ENCODE measurements at places on chromosomes 7 and 10. TPM values are rescaled to one million over a fixed set of nuclear protein-coding genes. Genes with fewer than 3 reads are reported as not detected.

The ODAD2 gene
- polyA plus RNA-seq, result 1.1 TPM

DNA sequence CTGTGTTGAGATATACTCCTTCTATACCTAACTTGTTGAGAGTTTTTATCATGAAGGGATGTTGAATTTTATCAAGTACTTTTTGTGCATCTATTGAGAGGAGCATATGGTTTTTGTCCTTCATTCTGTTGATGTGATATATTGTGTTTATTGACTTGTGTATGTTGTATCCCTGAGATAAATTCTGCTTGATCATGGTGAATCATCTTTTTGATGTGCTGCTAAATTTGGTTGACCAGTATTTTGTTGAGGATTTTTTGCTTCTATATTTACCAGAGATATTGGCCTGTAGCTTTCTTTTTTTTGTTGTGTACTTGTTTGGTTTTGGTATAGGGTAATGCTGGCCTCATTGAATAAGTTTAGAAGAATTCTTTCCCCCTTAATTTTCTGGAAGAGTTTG, 32.4 kb downstream of the NEURL1 start:
- DNase-seq, result no peak

- DNase-seq, result no peak
Measured at GRCh38 chr10:92181575-92181974, 109.3 kb downstream of the CPEB3 start.

GRCh38 chr10:36247478-36247877, 605.4 kb upstream of the FZD8 start:
- DNase-seq, result no peak

GRCh38 chr10:2985729-2986232, 81.6 kb upstream of the PFKP start:
- DNase-seq, result no peak

DNA sequence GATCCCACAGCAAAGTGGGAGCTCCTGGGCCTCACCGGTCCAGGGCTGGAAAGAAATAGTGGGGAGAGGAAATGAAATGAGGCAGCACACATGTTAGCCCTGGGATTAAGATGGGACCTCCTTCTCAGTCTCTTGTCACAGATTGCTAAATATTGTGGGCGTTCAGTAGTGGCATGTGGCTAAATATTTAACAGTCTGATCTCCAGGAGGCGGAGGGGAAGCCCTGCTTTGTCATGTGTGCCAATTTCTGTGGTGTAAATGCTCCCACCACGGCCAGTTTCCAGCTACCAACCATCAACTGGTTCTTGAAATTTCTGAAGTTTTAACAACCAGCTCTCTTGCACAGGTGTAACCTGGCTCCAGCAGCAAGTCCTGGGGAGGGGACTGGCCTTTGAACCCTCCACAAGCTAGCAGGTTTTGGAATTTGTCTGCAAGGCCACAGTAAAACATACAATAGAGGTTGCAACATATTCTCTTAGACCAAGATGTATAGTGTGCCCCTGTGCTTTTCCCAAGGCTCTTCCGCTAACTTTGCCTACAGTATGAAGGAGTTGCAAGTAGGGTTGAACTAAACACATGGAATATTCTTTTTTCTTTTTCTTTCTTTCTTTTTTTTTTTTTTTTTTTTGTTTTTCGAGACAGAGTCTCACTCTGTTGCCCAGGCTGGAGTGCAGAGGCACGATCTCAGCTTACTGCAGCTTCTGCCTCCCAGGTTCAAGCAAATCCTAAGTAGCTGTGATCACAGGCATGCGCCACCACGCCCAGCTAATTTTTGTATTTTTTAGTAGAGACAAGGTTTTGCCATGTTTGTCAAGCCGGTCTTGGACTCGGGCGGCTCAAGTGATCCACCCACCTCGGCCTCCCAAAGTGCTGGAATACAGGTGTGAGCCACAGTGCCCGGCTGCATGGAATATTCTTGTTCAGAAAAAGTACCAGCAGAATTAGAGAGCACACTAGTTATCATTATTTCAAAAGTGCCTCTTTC, 103.1 kb upstream of the PCBD1 start:
- no peak for DNase-seq

DNA sequence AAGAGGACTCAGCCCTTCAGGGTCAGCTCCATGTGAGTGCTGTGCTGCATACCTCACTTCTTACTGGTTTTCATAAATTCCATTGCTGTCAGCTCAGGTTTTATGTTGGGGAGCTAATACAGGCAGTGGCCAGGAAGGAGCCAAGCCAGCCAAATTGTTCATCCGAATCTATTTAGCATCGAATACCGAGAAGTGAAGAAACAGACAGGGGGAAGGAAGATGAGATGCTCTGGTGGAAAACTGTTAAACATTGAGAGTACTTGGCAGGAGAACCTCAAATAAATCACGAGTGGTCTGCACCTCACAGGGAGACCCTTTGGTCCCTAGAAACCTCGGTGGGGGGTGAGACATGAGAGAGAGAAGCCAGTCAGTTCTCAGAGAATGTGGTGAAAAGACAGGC, 196.0 kb upstream of the TMEM72 start:
- no peak for DNase-seq

DNA sequence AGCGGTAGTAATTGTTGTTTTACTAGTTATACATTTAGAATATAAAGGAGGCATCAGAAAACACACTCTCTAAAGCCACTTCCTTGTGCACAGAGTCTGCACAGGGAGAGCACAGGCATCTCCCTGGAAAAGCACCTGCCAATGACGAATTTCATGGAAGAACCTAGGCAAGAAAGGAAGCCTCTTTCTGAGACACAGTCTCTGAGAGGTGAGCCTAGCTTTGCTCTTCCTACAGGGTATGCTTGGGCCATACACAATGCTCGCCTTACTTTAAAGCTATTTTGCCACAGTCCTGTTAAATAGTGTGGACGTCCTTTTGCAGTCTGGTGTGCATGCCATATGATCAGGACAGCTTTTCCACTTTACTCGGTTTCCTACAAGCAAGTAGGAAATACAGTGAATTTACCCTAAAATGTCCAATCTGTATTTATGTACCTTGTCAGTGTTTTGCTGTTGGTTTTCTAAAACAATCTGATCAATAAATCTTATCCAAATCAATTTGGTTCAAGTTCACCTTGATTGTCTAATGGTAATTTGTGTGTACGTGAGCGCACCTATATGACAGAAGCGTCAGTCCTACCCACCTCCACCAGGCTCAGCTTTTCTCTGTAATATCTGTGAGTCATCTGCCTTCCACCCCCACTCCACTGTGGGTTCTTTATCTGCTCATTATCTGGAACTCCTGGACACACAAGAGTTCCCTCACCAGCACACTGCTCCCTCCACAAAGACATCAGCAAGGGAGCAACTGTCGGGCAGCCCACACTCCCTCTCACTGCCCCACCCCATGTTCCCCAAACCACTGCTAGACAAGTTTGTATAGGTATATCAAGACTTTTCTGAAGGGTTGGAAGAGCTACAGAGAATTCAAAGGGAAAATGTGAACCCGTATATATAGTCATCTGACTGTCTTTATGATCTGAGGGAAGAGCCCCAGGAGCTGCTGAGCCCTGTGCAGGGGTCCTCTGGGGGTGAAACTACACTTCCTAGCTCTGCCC, 65.2 kb downstream of the KLHDC10 start:
- no peak for DNase-seq

DNA sequence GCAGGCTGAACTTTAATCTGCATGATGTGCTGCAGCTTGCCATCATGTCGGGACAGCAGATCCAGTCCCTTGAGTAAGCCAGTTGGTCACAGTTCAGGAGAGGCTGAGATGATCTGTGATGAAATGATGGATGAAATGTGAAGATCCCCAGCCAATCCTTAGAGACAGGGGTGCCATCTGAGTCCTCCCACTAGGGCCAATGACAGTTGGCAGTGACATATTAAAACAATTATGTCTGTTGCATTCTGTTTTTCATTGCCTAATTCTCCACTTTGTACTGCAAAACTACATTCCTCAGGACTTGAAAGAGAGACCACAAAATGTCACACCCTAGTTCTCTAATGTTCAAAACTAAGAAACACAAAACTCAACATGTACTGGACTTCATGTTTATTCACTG, 66.3 kb upstream of the CAV2 start:
- no peak for DNase-seq

GRCh38 chr10:102243309-102243708, 2.0 kb upstream of the PITX3 start:
- no peak for DNase-seq

- DNase-seq, result no peak
Measured at GRCh38 chr7:104410742-104411141, 82.3 kb downstream of the LHFPL3 start.

- no peak for DNase-seq
Measured at GRCh38 chr10:92110039-92110794, 180.7 kb downstream of the CPEB3 start.

GRCh38 chr7:131021902-131022301, 287.9 kb upstream of the KLF14 start:
- DNase-seq, result no peak
